ENCODE measurements at places on chromosomes 11 and 22. TPM values are rescaled to one million over a fixed set of nuclear protein-coding genes. Genes with fewer than 3 reads are reported as not detected.

- no peak for DNase-seq
Observed at GRCh38 chr11:76156971-76157427, 49.3 kb downstream of the WNT11 start.

- DNase-seq: no peak
Observed at GRCh38 chr11:71555508-71555907, 7.3 kb downstream of the KRTAP5-9 start.

DNA sequence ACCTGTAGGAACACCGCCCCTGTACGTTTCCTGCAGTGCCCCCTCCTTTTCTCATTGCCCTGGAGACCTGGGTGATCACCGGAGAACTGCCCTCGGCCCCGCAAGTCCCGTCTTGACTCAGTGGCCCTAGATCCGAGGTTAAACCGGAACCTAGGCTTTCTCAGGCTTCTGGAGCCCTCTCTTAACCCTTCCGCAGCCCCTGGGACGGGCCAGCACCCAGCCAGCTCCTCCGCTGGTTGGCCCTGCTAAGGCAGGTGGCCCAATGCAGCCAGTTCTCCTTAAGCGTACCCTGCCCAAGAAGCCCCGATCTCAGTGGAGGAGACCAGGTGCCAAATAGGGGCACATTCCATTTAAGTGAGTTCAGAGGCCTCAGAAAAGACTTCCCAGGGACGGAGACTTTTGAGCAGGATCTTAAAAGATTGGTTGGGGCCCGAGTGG, 776 bp downstream of the NLRX1 start:
- no peak for DNase-seq

DNA sequence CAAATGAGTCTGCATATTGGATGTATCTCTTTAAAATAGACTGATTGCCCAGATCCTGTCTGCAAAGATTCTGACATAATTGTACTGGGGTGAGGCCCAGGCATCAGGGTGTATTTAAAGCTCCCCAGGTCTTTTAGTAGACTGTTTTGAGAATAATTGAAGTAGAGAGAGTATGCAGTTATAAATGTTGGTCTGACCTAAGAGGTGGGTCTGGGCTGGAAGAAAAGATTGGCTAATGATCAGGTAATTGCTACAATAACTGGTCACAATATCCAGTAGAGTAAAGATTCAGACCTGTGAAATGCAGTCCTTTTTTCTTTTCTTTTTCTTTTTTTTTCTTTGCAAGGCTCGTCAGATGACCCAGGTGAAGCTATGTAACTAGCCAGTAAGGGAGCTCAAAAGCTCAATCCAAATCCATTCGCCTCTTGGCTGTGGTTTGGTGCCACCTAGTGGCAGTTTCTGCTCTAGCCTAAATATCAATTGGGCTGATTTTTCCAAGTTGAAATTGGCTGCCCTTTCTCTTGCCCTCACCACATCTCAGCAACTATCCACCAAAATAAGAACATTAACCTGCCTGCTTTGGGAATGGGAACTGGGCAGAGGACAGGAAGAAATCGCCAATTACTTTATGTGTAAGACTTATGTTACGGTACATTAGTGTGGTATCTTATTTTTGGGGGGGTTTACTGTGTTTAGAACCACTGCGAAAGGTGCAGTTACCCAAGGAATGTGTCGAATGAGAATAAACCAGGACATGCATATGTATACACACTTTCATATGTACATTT, 45.9 kb downstream of the ZNF143 start:
- peak; percentile 95 for DNase-seq

DNA sequence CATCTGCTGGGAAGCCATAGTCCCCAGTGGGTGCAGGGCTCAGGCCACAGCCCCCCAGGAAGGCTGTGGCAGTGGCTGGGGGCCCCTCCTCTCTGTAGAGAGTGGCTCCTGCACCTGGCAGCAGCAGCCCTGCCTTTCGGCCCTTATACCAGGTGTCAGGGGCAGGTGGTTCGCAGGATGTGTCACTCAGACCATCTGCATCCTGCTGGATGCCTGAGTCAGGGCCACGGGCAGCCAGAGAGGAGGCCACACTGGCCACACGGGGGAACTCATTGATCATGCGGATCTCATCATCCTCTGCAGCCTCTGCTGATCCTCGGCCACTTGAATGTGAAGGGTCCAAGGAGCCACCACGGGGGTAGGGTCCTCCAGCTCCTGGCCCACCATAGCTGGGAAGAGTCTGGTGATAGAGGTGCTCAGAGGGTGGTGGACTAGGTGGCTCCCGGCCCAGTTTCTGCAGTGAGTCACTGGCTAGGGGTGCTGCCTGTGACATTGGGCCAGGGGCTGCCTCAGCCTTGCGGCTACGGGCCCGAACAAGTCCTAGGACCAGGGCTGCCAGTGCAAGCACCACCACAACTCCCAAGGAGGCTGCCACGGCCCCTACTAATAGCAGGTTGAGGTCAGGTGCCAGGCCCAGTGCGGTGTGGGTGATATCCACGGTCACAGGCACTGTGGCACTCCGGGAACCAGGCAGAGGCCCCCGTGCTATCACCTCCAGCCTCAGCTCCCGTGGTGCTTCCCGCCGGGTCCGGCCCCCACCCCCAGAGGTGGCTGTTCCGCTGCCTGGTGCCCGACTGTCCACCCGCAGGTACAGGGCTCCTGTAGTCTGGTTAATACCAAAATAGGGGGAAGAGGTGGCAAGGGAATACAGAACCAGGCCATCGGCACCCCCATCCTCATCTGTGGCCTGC, 3.3 kb upstream of the TPP1 start:
- no peak for DNase-seq

DNA sequence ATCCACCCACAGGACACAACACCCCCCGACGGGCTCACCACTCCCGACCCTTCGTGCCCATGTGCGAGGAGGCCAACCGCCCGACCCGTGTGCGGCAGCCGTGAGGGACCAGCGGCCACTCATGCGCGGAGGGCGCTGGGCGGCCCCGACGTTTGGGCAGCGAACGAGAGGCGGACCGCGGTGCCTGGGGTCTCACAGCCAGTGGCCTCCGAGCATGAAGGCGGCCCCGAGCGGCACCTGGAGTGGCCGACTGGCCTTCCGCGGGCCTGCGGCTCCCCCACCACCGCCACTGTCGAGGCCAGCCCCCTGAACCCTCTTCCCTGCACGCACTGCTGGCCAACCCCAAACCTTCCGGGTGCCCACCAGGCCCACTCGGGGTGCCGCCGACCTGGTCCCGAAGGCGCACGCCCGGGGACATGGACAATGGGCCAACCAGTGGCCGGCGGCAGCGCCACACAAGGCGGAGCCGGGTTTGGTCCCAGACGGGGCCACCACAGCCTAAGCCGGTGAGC, 4274.9 kb upstream of the OR11H1 start:
- no peak for DNase-seq

- DNase-seq: no peak
Observed at GRCh38 chr11:45102361-45102809, 44.1 kb upstream of the PRDM11 start.

- DNase-seq: no peak
Observed at GRCh38 chr11:79182794-79183193, 258.0 kb downstream of the TENM4 start.

- no peak for DNase-seq
Observed at GRCh38 chr11:65814986-65815565, 18.7 kb upstream of the SNX32 start.

DNA sequence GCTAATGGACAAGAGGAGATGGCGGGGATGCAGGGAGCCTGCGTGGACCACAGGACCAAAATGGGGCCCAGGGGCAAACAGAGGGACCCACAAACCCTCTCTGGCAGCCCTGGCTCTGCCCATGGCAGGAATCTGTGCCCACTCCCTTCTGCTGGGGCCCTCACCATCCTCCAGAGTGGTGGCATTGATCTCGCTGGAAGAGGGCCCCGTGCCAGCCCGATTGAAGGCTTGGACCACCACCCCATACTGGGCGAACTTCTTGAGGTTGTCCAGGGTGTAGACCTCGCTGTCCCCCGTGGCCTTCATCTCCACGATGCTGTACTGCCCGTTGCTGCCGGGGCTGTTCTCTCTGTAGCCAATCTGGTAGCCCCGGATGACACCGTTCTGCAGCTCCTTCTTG, 137.1 kb downstream of the CEP164 start:
- DNase-seq: no peak

- no peak for DNase-seq
Observed at GRCh38 chr11:125960771-125961170, 14.9 kb downstream of the VSIG10L2 start.

DNA sequence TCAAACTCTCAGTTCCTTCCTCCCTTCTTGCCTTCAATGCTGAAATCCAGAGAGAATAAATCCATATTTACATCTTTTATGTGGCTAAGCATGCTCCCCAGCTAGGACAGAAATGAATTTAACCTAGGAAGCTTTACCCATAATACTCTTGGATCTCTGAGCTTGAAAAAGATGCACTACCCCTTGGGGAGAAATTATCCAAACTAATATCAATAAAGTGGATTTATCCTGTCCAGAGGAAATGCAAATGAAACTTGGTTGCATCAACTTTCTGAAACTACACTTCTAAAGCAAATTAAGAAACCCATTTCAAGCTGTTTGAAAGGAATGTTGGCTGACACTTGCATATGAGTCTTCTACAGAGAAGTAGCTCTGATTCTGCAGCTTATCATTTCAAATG, 347.9 kb downstream of the TTC28 start:
- DNase-seq: no peak

DNA sequence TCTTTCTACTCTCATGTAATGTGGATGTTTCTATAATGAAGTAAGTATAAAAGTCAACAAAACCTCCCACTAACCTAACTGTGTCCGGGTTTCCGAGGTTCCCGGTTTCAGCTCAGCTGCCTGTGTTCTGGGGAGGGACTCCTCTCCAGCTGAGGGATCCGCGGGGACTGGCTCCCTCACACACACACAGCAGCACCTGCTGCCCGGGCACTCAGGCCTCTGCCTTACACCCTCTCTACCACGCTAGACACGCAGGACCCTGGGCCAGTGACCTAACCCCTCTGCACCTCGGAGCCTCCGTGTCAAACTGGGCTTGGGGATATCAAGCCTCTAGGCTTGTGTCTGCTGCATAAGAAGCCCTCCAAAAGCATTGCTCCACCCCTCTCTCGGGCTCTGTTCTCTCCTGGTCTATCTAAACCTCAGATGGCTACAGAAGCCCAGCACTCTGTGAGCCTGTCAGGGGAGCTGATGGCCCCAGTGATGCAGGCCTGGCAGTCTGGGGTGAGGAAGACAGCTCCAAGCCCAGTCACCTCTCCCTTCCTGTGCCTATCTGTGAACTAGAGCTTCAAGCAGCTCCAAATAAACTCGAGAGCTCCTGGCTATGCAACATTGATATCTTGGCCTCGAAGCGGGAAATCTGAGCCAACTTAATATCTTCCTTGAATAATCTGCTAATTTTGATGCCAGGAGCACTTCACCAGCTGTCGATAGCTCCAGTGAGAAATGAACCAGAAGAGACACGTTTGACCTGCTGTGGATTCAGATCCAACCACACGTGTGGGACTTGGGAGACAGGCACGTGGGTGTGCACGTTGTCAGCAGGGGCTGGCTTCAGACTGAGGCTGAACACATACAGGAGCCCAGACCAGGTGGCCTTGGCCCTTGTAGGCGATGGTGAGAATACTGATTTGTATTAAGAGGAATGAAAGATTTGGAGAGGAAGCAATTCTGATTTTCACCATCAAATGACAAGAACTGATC, 232.7 kb upstream of the B3GAT1 start:
- no peak for DNase-seq

DNA sequence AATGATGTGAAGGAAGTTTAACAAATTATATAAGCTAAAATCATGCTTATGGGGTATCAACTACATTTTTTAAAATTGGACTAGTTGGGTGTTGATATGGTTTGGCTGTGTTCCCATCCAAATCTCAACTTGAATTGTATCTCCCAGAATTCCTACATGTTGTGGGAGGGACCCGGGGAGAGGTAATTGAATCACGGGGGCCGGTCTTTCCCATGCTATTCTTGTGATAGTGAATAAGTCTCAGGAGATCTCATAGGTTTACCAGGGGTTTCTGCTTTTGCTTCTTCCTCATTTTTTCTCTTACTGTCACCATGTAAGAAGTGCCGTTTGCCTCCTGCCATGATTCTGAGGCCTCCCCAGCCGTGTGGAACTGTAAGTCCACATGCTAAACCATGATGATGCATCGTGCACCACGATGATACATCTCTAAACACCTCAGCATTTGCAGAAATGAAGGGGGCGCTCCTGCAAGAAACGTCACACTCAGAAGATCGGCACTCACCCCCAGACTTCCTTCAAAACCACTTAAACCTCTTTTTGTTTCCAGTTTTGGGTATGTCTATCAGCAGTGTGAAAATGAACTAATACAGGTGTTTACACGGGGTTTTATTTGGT, 340.0 kb downstream of the SHANK2 start:
- no peak for DNase-seq

- DNase-seq: no peak
Observed at GRCh38 chr22:24873226-24873625, 67.2 kb downstream of the SGSM1 start.

DNA sequence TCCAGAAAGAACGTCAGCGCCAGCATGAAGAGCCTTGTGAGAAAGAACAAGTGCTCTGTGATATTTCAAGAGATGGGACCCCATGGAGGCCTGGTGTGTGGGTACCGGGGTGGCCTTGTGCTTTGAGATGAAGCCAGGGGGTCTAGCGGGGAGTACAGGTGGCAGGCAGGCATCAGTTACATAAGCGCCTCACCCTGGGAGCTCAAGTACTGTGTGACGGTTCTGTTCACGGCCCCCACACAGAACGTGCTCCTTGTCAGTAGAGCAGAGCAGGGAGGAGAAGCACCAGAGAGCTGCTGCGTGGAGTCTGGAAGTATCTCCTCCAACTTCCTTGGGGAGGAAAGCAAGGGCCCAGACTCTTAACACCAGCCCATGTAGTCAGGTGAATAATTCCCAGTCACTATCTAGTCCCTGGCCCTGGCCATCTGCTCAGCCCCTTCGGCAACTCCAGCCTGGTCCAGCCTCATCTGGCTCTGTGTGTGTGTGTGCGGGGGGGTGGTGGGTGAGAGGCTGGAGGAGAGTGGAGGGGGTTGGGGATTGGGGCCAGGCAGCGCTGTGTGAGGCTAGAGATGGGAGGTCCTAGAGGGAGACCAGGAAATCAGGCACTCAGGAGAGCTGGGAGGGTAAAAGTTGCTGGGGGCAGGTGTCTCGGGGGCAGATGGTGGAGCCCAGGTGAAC, 32.4 kb downstream of the MCM5 start:
- no peak for DNase-seq

DNA sequence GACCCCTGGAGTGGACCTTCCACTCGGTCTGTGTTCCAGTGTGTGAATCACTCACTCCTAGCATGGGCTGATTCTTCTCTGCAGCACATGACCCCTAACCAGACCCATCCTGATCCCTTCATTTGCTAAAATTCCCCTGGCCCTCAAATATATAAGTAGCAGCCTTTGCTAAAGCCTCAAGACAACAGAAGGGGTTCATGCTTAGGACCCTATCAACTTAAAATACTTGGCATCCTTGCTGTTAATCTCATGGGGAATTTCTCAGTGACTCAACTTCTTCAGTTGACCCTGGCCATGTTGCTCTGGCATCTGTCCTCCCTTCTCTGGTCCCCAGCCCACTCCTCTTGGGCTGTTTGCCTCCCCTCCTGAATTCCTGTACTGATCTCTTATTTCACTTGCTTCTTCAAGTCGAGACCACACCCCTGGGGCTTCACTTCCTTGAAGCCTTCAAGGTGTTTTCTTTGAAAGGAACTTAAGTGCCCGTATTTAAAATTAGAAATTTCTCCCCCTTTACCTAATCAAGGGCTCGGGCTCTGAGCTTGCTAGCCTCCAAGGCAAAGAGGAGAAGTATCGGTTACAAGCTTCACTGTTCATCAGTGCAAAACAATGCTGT, 23.6 kb downstream of the NNMT start:
- DNase-seq: no peak

SPA17 gene
- total RNA-seq: 7.2 TPM

KRTAP5-10 gene
- not detected for total RNA-seq

CPT1A gene
- 25.4 TPM for total RNA-seq

PKP3 gene
- 306 TPM for total RNA-seq

PHETA2 gene
- 6.5 TPM for total RNA-seq

RFPL2 gene
- not detected for total RNA-seq

OR4A15 gene
- total RNA-seq: not detected

OR51B5 gene
- total RNA-seq: not detected

OAF gene
- total RNA-seq: 68.5 TPM
